Stomach (tissue), 19 donors: ENCODE measurements at places on chromosomes 11 and 22. TPM values are rescaled to one million over a fixed set of nuclear protein-coding genes. Genes with fewer than 3 reads are reported as not detected.
A peak's percentile ranks its signal among the peaks of the same experiment; 100 is the strongest.

The OR8D4 gene
- 1.5 TPM for total RNA-seq

DNA sequence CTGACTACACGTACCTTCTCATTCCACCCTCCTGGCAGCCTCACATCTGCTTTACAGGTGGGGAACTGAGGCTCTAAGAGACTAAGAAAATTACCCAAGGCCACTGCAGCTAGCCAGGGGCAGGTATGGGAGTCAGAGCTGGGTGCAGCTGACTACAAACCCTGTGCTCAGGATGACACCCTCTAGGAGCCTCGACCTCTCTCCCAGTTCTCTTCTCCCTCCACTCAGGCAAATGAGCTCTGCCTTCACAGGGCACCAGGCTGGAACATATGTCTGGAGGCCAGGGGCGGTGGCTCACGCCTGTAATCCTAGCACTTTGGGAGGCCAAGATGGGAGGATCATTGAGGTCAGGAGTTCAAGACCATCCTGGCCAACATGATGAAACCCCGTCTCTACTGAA, 4.0 kb downstream of the SYT12 start:
- no peak for DNase-seq

DNA sequence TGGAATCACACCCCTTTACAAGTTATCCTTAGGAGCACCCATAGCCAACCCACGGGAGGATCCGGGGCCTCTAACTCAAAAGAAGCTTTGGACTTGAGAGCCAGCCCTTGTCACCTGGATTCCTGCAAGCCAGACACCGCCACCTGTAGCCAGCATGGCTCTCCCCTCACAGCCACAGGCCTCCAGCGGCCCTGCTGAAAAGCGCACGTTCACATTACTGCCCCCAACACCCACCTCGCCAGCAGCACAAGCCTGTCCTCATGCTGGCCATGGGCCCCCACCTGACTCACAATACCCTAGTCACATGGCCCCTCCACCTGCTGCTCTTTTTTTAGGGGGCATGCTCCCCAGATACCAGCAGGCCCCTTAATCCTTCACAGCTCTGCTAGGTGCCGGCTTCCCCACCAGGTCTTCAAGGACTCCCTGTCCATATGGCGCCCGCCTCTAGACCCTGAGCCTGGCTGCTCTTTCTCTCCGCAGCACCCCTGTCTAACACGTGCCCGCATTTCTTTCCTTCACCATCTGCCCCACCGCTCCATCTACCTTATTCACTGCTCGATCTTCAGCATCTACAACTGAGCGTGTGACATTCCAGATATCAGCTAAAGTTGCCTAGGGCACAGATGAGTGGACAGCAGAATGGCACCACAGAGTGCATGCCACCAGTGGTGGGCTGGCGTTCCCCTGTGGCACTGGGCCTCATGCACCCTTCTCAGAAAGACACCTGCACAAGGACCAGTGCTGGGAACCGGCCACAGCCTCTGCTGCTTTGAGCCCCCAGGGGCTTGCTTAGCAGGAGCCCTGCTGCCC, 6.6 kb downstream of the CARS1 start:
- DNase-seq = no peak

- no peak for DNase-seq
Observed at GRCh38 chr22:25070956-25071355, 118.4 kb downstream of the KIAA1671 start.

DNA sequence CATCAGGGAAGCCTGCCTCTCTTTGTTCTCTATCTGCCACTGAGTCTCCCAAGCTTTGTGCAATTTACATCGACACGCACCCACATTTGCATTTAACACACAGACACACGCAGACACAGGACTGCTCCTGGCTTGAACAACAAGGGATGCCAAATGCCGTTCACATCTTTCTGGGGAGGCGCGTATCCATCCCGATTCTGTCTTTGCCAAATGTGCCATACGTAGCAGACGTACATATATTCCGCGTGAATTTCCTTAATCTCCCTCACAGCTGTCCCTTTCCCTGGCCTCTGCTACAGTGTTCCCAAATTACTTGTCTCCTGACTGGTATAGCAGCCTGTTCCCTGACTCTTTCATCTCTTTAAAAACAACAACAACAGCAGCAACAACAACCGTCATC, 409.5 kb downstream of the MIAT start:
- DNase-seq = no peak

- DNase-seq = peak; percentile 80
Observed at GRCh38 chr22:46052801-46053562, 76.0 kb upstream of the WNT7B start.

DNA sequence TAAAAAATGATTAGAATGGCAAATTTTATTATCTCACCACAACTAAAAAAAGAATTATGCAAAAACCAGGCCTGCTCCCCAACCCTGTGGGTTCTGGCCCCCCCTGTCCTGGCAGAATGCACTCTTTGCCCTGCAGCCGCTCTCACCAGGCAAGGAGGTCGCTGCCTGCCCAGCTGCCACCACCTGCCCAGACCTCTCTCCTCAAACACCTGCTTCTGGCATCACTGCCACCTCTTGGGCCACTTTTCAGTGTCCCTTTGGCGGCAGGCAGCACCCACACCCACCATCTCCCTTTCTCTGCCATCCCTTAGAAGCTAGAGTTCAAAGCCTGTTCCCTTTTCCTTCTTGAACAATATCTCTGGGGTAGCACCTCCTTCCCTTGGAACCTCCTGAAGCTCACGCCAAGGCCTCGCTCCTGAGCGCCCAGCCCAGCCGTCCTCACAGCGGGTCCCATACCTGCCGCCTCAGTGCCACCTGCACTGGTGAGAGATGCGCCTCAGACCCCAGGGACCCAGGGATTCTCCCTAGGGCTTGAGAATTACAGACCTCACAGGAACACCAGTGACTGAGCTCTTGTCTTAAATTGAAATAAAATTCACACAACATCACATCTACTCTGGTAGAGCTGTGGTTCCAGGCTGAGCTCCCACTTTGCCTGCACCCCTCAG, 44.6 kb downstream of the SGSM3 start:
- no peak for DNase-seq

DNA sequence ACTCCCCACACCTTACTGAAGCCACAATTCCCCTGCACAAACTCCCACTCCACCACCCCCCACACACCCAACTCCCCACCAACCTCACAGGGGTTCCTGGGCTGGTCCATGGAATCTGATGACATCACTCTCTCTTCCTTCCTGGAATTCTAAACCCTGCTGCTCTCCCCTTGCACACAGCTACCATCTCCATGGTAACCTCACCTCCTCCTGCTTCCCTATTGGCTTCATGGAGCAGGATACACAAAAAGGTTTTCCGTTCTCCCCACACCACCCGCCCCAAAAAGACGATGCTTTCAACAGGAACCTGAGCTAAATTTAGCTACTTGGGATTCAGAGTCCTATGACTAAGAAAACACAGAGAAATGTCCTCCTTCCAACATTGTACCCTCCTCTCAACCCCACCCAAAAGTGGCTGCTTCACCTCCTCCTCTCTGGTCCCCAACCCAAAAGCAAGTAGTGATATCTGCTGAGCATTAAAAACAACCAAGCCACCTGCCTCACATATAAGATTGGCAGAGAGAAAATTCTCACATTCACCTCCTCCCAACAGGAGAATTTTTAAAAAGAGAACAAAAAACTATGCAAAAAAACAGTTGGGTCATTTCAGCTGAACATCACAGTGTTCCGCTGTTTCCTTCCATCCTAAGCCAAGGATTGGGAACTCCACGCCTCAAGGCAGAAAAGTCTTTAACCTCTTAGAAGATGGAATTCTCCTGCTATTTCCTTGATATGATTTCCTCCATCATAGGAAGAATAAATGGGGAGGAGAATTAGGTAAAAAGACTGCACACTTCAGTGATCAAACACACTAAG, 66.9 kb downstream of the RBFOX2 start:
- DNase-seq = peak; percentile 89
